ENCODE measurements at places on chromosomes 2 and 18.
A peak's percentile ranks its signal among the peaks of the same experiment; 100 is the strongest.

- DNase-seq = peak; percentile 97
These were observed 124.5 kb upstream of the CDC42EP3 start for GRCh38 chr2:37795938-37796337.

- DNase-seq = peak; percentile 68
These were observed 3.1 kb upstream of the ARID5A start for GRCh38 chr2:96533292-96534073.

- DNase-seq = no peak
These were observed 825.8 kb upstream of the FANCL start for GRCh38 chr2:59066787-59067399.

GRCh38 chr2:233114421-233114861 lies 54.3 kb downstream of the INPP5D start:
- DNase-seq = no peak

DNA sequence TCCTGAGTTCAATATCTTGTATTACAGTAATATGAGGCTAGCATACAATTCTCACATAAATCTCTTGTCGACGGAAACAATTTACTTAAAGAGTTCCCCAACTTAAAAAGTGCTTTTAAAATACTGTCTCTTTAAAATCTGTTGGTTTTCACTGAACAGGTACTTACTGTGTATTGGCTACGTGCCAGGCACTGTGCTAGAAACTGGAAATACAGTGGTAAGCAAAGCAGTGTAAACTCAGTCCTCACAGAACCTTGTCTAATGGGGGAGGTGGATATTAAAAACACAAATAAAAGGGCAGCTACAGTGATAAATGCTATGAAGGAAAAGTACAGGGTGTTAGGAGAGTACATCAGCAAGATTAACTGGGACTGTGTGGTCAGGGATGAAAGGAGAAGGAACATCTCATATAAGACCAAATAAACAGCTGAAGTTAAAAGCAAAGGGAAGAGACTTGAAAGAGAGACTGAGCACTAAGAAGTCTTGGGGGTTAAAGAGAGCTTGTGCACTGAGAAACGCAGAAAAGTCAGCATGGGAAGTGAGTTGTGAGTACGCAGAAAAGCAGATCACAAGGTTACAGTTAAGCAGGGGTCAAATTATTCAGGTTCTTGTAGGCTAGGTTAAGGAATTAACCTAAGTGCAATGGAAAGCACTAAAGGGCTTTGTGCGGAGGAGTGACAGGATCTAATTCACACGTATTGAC lies 52.5 kb downstream of the USP40 start:
- no peak for DNase-seq

GRCh38 chr2:140600116-140600515 lies 1530.7 kb downstream of the LRP1B start:
- peak; percentile 84 for DNase-seq

- DNase-seq = no peak
These were observed 319.7 kb downstream of the AFF3 start for GRCh38 chr2:99822474-99823207.

- peak; percentile 49 for DNase-seq
These were observed 54.6 kb downstream of the ZFP36L2 start for GRCh38 chr2:43171789-43172188.

GRCh38 chr2:160353813-160354212 lies 139.8 kb downstream of the RBMS1 start:
- no peak for DNase-seq
